A549 treated with Hydrocortisone at 1 μM for 4 hours (cell line): ENCODE measurements at places on chromosomes 4 and X. TPM values are rescaled to one million over a fixed set of nuclear protein-coding genes. Genes with fewer than 3 reads are reported as not detected.

Gene GUF1
- 7.3 to 11.6 TPM (median 8.9 TPM) in 5 replicates for total RNA-seq

Gene NRK
- total RNA-seq, result not detected in 5 replicates

Gene PAGE5
- not detected in 5 replicates for total RNA-seq

Gene NPY2R
- total RNA-seq, result not detected in 5 replicates

Gene DDX60
- total RNA-seq, result 2.0 to 2.9 TPM (median 2.3 TPM) in 5 replicates

Gene RRH
- 0.10 to 0.16 TPM (median 0.14 TPM) in 3 of 5 replicates, not detected in the others for total RNA-seq

Gene ABCB7
- 14.5 to 18.0 TPM (median 16.2 TPM) in 5 replicates for total RNA-seq

Gene SHISA3
- not detected in 5 replicates for total RNA-seq

Gene TMEM271
- total RNA-seq, result not detected in 5 replicates

Gene SPACA5
- not detected in 5 replicates for total RNA-seq

Gene PCDH10
- 0.10 to 0.16 TPM (median 0.12 TPM) in 5 replicates for total RNA-seq

Gene ZNF711
- 0.52 to 0.99 TPM (median 0.83 TPM) in 5 replicates for total RNA-seq

Gene DCAF8L2
- total RNA-seq, result not detected in 5 replicates

Gene HPGD
- 71.1 to 89.7 TPM (median 80.0 TPM) in 5 replicates for total RNA-seq

Gene BGN
- not detected in 5 replicates for total RNA-seq

Gene FGF13
- total RNA-seq, result 0.07 to 0.08 TPM in 2 of 5 replicates, not detected in the others

Gene IQSEC2
- total RNA-seq, result 31.4 to 44.5 TPM (median 40.5 TPM) in 5 replicates

Gene NPY5R
- total RNA-seq, result not detected in 5 replicates

Gene ARHGEF38
- not detected in 5 replicates for total RNA-seq
